Stimulated activated CD8-positive, alpha-beta memory T cell treated with anti-CD3 and anti-CD28 coated beads, Interleukin-12 subunit alpha, Interleukin-12 subunit beta, amount 100 ng/mL, for 4 hours (primary cell): ENCODE measurements at places on chromosomes 6 and 20.

DNA sequence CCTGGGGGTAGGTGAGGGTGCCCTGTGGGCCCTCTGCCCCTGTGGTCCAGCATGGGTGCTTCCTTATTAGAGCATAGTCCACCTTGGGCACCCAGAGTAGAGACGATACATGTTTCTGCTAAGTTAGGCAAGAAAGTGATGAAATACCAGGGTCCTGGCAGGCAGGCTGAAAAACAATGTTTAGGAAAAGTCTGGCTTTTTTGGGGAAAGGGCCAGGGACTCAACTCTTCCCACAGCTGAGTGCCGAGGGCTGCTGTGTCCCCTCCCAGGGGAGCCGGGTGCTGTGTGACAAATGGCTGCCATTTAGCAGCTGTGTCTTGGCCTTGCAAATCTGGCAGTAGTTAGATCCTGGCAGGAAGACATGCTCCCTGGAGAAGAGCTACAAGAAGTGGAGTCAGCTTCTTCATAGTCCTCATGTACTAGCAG lies 61.5 kb downstream of the RREB1 start:
- no peak for DNase-seq

- no peak for DNase-seq
Measured at GRCh38 chr6:166252601-166253000, 55.6 kb downstream of the PRR18 start.

DNA sequence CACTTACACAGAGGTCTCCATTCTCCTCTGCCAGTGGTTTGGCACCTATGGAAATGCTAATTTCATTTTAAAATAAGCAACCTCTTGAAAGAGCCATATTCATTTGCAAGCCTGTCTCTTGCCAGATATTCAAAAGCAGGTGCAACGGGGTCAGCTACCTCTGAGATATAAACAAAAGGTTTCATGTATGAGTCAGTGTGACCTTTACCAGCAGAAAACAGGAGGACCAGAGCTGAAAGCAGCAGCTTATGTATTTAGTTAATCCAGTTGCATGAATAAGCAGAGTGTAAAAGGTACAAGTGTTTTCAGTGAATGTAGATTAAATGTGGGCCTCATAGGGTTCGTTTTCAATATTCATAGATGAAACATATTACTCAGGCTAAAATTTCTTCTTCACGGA lies 56.0 kb downstream of the TENT5A start:
- DNase-seq: no peak

DNA sequence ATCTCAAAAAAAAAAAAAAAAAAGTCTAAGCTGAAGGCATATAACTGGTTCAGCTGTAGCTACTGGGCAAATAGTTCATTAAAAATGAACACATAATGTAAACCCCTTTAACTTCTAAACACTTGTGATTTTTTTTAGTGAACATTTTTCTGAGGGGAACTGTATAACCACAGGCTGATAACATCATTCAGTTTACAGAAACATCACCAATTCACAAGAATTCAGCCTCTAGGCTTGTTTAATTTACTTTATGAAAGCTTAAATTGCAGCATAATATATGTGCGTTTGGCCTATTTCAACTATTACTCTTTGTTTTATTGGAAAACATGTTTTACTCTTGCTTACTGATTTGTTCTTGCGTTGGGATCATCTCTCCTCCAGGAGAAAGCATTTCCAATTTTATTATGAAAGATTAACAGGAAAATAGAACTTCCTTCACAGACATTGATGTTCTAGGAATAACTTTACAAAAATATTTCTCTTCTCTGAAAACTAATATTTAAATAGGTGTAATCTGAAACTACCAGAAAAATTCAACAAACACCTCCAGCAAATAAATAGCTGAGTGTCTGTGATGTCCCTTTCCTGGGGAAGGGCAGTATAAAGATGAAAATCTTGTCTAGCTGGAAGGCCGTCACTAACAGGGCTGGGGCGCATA lies 284.5 kb downstream of the UST start:
- no peak for DNase-seq

DNA sequence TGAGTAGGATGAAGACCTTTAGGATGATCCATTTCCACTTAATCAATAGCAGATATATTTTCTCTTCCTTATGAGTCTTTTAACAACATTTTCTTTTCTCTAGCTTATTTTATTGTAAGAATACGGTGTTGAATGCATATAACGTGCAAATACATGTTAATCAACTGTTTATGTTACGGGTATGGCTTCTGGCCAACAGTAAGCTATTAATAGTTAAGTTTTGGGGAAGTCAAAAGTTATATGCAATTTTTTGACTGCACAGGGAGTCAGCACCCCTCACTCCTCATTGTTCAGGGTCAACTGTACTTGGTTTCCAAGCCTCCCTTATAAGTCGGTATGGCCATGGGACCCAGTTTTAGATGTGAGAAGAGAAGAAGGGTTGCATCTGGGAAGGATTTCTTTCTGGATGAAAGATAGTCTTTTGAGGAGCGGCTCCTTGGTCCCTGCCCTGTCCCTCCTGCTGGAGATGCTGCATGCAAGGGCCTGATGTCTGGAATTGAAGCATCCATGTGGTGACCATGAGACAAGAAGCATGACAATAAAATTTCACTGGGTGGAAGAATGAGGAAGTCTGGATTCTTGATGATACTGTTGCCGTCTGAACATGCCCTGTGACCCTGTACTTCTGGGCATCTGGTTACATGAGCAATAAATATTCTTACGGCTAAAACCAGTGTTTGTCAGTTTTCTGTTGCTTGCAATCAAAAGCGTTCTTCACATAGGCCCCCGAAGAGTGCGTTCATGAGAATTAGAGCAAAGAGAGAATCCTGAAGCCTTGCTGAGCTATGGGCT lies 194.7 kb upstream of the PMEPA1 start:
- DNase-seq: no peak

DNA sequence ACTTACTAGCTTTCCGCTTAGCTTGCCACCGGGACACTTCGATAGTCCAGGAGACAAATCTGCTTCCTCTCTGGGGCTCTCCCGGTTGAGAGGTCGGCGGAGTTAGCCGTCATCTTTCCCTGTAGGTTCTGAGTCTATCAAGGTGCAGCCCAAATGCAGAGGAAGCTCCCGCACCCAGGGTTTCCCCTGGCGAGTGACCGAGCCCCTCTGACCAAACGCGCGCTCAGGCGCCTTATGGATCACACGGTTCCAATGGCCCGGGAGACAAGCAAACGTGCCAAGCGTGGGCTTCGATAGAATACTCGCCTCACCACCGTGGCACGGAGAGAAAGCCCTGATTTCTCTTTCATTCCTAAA lies 15.8 kb upstream of the FOXC1 start:
- no peak for DNase-seq

DNA sequence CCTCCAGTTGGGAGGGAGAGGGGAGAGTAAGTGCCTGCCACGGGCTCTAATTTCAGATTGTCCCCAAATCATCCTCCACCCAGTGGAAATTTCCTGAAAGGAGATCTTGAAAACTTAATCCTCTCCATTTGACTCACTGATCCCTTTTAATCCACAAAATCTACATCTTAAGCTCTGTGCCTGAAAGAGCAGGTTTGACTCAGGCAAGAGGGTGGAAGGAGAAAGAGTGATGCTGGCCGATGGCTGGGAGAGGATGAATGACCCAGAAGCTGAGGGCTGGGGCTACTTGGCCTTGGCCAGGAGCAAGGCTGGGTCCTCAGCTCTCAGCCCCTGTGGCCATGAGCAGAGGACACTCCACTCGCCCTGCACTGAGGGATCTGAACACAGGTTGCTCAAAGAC lies 8.1 kb downstream of the BPIFA2 start:
- DNase-seq: no peak

DNA sequence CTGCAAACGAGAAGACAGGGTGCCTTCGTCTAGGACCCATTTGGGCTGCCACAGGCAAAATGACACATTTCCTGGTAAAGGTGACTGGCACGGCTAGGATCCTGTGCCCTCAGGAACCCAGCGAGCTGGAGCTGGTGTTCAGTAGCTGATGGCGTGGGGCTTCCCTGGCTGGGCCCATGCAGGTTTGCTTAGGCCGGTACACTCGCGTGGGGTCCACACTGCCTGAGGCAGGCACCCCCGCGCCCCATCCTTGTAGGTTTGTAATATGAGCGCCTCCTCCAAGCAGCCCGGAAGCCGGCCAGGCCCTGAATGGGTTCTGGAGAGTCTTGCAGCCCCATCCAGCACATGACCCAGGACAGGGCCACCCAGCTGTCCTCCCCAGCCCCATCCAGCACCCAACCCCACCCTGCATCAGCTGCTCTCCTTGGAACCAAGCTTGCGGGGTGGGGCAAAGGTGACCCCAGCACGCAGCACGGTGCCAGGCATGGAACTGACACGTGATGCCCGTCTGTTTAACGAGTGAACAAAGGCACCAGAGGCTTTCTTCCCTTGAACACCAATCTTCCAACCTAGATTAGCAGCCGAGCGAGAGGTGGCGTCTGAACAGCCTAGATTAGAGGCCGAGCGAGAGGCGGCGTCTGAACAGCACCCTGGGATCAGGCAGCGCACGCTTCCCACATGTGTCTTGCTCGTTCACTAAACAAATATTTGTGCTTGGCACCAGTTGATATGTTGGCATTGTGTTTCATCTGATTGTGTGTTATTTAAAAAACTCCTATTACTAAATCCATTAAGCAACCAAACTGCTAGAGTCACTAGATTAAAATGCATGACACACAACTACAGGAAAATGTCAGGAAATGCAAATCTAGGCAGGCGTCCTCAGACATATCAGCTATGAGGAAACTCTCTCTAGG lies 112.1 kb downstream of the DLL1 start:
- no peak for DNase-seq

- no peak for DNase-seq
Measured at GRCh38 chr20:62886709-62887058, 25.1 kb upstream of the TCFL5 start.

DNA sequence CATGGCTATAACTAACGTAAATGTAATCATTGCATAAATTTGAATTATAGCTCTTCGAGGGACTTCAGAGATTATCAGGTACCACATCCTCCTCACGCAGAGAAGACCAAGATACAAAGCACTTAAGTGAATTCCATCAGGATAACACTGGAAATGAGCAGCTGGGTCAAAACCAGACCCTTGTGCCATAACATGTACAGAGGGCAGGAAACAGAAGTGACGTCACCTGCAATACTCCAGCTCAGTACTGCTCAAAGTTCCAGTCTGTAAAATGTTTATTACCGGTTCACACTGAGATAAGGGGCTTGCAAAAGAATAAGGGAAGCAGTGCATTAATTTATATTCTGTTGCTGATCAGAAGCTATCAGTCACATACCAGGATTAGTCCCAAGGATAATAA lies 45.8 kb downstream of the RGS17 start:
- no peak for DNase-seq

- DNase-seq: no peak
Measured at GRCh38 chr20:36084897-36085613, 69.5 kb upstream of the EPB41L1 start.

- DNase-seq: no peak
Measured at GRCh38 chr6:139533573-139534471, 159.4 kb upstream of the CITED2 start.

DNA sequence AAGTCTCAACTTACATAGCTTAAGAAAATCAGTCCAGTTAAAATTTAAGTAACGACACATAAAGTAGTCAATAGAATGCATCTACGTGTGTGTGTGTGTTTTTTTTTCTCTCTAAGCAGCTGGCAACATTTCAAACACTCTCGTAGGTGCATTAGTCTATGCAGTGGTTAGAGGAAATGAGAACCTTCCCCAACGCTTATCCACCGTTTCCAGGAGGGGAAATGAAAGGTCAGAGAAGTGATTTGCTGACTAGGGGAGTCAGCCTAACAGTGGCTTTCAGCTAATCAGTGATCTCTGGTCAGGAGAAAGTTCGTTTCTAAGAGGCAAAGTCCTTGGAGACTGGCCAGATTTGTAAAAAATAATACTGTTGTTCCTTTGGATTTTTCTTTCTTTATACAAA lies 806.6 kb downstream of the C6orf118 start:
- DNase-seq: no peak

- no peak for DNase-seq
Measured at GRCh38 chr20:31685853-31686643, 36.6 kb downstream of the BCL2L1 start.

GRCh38 chr6:124494956-124495664 lies 467.1 kb upstream of the RNF217 start:
- no peak for DNase-seq

- no peak for DNase-seq
Measured at GRCh38 chr6:34001706-34002621, 143.9 kb downstream of the GRM4 start.

- DNase-seq: no peak
Measured at GRCh38 chr6:7324520-7324919, 11.5 kb upstream of the SSR1 start.

- DNase-seq: no peak
Measured at GRCh38 chr20:63612276-63612931, 14.5 kb downstream of the GMEB2 start.

DNA sequence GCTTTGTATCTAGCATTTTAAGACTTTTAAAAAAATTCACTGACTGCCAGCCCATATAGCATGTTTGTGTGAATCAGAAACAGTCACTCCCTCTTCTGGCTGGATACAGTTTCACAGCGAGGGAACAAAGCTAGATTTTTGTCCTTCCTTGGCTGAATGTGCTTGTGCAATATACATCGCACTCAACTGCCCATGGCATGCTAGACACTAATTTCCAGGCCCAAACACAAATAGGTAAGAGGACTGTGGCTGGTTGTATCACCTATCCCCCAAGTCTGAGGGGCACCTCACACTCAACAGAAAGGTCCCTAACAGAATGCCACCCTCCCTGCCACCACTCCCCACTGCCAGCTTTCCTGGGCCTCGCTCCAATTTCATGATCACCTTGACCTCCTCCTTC lies 16.2 kb upstream of the BLCAP start:
- no peak for DNase-seq

DNA sequence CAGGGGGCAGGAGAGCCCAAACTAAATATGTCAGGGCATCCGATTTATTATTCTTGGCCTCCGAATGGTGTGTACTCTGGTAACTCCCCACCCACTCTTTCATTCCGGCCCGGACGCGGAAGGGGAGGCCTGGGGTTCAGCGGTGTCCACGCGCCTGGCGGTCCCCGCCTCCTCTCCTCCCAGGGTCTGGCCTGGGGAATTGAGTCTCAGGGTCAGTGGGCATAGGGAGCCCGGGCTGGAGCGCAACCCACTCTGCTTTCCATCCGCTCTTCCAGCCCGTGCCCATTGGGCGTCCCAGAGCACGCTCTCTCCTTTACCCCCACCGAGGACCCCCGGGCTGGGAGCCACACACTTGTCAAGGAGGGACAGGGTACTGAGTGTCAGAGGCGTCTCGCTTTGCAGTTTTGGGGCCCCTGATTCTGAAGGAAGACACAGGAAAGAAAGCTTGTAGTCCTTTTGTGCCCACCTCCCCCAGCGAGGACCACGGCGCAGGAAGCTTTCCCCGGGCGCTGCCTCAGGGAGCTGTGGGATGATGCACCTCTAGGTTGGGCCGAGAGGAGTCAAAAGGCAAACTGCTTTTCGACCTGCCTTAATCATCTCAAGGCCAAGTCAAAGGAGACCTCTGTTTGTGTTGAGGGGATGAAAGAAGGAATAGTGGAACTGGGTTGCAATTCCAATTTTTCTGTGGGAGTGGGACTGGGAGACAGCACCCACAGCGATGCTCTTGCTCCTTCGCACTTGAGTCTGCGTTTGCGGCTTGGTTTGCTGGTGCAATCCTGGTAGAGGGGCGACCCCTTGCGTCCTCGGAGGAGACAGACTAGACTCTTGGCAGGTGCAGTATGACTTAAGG lies 2.5 kb downstream of the RSPO3 start:
- DNase-seq: no peak
